Naive thymus-derived CD4-positive, alpha-beta T cell (primary cell): ENCODE measurements at places on chromosomes 12 and 14.

GRCh38 chr14:105197211-105197641 is 16.1 kb upstream of the NUDT14 start:
- DNase-seq = no peak

DNA sequence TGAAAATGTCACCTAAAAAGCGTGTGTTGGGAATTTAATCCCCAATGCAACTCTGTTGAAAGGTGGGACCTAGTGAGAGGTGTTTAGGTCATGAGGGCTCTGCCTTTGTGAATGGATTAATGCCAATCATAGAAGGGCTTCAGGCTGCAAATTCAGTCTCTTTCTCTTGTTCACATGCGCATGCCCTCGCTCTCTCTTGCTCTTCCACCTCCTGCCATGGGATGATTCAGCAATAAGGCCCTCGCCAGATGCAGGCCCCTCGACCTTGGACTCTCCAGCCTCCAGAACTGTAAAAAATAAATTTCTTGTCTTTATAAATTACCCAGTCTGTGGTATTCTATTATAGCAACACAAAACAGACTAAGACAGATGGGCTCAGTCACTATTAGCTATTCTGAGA is 55.4 kb downstream of the PLXNC1 start:
- DNase-seq = no peak

- DNase-seq = no peak
Observed at GRCh38 chr12:58372298-58372697, 430.9 kb downstream of the ATP23 start.

DNA sequence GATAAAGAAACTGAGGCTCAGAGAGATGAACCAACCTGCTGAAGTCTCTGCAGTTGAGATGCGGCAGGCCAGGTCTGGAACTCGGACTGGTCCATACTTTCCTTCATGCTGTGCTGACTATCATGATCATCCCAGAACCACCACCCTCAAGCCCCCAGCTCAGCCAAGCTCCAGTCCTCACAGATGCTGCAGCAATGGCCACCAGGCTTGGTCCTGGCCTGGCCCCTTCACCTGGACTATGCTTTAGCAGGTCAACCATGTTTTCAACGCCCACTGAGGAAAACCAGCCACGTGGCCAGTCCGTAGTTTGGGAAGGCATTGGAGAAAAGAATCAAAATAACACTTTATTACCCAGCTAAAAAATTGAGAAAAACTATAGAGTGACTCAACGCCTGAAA is 1.4 kb downstream of the GPR68 start:
- DNase-seq = no peak

GRCh38 chr12:45720069-45720468 is 9.4 kb upstream of the ARID2 start:
- no peak for DNase-seq

- DNase-seq = no peak
Observed at GRCh38 chr12:98895086-98895651, 250.1 kb downstream of the APAF1 start.

- DNase-seq = no peak
Observed at GRCh38 chr14:86756521-86757190, 1226.7 kb downstream of the FLRT2 start.

DNA sequence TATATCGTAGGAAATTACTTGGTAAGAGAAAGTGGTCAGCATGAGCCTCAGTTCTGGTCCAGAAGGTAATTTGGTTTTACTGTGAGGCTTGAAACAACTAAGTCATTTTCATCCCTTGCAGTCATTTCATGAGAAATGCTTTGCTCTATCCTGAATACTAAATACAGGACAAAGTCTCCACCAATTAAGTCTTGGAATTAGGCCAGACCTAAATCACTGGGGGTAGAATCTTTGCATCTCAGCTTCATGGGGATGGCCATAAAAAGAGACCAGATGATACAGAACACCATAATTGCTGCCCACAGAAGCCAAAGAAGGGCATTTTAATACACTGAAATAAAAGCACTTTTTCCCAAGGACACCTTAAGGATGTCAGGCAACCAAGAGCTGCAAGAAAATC is 277.9 kb upstream of the DCN start:
- DNase-seq = no peak

DNA sequence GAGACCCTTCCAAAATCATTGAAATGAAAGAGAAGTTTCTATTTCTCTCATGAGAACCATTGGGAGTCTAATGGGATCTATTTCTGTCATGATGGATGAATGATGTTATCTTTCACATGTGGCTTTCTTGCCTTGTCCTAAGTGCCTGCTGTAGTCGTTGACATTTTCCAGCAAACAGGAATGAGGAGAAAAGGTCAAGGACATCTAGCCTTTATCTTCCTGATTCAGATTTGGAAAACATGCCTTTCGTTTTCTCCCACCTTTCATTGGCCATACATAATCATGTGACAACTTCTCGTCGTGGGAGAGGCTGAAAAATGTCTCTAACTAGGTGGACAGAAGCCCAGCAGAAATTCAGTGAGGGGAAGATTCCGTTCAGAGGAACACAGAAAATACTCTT is 94.5 kb downstream of the PCNX1 start:
- no peak for DNase-seq

- no peak for DNase-seq
Observed at GRCh38 chr12:76636121-76636692, 76.6 kb upstream of the OSBPL8 start.

DNA sequence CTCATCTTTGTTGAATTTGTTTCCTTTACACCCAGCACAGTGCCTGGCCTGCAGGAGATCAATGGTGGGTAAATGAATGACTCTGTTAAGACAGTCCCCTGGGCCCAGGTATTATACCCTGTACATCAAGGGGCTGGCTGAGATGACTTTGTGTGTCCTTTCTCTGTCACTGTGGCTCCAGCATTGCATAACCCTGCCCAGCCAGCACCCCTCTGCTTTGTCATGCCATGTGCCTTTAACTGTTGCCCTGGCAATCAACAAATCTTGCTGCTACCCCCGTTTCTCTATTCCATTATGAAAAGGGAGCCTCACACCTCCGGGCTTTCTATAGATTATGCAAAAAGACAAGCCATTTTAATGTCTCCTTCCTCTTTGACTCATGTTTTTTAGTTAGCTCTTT is 7.6 kb upstream of the FLVCR2 start:
- no peak for DNase-seq

DNA sequence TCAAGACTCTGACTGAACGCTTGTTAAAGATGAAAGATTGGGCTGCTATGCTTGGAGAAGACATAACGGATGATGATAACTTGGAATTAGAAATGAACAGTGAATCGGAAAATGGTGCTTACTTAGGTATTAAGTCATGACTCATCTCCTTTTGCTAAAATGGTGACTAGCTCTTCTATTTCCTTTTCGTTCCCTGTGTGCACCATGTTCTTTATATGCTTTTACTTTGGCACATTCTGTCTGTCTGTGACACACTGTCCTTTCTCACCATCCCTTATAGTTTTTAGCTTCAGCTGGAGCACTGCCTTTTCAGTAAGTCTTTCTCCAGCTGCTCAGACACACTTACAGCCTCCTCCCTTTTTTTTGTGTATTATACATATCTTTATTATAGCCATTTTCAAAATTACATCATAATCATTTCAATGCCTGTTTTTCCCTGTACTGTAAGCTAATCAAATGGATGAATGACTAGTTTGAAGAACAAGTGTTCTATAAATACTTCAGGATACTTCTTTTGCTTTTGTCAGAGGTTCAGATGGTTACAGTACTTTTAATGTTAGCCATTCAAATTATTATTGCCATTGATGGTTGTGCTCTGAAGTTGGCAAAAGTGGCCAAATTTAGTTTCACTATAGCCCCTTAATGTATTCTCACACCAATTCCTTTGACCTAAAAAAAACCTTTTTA is 68.6 kb downstream of the MIA2 start:
- DNase-seq = no peak

- DNase-seq = no peak
Observed at GRCh38 chr12:11771895-11772502, 122.5 kb downstream of the ETV6 start.

DNA sequence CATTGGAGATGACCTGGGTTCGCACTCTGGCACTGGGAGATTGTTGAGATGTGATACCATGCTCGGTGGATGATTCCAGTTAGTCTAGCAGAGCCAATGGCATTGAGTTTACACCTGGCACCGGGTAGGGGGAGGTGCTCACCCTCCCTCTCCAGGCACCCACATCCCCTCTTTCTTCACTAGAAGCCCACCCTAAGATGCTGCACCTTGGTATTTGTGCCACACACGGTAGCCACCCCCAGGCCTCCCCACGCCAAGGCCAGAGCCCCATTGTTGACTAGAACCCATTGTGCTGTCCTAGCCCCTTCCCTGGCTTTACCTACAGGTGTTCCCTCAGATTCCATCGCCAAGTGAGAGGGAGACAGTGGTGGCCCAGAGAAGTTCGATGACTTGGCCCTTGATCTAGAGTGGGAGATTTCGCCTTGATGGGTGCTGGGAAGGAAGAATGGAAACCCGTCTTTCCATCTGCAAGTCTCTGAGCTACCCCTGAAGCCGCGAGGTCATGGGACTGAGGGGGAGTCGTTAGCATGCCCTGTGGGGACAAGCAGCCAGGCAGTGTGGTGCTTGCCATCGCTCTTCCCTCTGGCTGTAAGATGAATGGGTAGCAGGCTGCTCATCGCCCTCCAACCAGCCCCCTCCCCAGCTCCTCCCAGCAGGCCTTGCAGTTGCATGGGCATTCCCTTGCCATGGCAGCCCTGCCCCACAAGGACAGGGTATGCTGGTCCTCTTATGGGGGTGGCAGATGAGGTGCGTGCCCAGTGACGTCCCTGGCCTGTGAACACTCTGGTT is 8.7 kb downstream of the CCND2 start:
- DNase-seq = no peak

DNA sequence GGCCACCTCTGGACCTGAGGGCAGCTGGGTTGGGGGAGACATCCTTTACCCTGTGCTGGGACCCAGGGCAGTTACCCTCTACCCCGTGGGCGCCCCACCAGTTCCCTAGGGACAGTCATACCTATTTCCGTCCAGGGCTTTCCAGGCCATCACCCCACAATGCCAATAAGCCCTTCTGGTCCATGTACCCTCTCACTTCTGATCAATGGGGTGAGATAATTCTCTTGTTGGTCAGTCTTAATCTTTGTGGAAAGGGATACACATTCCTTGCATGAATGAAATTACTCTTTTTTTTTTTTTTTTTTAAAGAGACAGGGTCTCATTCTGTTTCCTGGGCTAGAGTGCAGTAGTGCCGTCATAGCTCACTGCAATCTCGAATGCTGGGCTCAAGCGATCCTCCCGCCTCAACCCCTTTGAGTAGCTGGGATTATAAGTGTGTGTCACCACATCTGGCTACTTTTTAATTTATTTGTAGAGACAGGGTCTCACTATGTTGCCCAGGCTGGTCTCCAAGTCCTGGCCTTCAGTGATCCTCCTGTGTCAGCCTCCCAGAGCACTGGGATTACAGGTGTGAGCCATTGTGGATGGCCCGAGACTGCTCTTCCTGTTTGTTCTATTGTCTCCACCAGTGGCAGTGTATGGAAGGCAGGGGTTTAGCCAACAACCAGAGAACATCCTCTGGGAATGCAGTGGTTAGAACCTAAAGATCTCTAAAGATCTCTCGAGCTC is 46.3 kb upstream of the STON2 start:
- no peak for DNase-seq

DNA sequence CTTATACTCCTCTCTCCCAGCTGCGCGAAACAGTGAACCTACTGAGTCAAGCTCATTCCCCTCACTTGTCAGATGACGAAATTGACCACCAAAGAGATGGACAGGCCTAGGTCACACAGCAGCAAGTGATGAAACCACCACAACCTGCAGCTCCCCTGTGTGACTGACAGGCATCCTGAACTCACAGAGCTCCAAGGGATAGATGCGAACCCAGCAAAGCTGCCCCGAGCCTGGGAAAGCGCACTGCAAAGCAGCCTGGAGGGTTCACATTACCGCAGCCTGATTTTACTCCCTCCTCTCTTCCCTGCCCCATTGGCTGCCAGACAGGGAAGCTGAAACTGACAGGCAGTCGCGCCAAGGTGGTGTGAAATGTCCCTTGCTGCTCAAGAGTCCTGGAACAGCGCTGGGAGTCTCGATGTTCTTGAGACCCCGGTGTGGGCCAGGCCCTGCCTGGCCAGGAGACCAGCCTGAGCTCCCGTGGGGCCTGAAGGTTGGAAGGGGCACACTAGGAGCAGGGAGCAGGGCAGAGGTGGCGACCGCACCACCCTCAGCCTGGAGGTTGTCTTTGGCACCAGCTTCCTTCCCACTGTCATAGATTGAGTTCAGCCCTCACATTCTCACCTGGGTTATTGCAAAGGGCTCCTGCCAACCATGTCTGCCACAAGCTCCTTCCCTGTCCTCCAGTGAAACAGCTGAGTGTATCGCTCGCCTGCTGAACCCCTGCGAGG is 36.3 kb downstream of the SNRNP35 start:
- no peak for DNase-seq

- no peak for DNase-seq
Observed at GRCh38 chr12:26378711-26379110, 183.3 kb downstream of the SSPN start.

DNA sequence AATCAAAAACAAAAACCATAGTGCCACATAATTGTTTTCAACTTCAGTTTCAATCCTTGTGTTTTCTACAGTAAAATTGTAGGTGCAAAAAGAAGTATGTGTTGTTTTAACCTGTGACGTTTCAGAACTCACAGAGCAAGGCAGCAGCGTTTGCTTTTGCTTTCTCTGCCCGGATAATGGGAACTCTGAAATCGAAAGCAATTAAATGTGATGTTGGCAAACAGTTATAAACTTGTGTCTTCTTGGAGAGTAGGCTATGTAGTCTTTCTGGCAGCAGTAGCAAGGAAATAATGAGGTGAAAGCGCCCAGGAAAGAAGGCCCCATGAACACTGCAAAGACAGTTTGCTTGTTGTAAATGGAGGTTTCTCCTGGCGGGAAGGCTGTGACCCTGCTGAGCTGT is 39.1 kb downstream of the FNTB start:
- DNase-seq = no peak

- DNase-seq = no peak
Observed at GRCh38 chr12:120039711-120040110, 50.7 kb downstream of the BICDL1 start.

DNA sequence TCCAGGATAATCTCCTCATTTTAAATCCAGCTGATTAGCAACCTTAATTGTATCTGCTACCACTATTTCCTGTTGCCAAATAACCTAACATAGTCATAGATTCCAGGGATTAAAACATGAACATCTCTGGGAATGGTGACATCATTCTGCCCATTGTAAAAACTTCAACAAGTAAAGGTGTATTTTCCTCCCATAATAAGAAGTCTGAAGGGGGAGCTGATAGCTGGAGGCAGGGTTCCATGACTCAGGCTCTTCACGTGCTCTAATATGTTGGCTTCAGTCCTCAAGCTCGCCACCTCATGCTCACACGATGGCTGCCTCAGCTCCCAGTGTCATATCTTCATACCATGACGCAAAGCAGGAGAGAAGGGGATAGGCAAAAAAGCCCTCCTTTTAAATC is 172.0 kb upstream of the VASH1 start:
- no peak for DNase-seq
